ENCODE measurements at places on chromosomes 6 and 20.

GRCh38 chr6:137248702-137249101 lies 29.5 kb upstream of the IFNGR1 start:
- no peak for DNase-seq

DNA sequence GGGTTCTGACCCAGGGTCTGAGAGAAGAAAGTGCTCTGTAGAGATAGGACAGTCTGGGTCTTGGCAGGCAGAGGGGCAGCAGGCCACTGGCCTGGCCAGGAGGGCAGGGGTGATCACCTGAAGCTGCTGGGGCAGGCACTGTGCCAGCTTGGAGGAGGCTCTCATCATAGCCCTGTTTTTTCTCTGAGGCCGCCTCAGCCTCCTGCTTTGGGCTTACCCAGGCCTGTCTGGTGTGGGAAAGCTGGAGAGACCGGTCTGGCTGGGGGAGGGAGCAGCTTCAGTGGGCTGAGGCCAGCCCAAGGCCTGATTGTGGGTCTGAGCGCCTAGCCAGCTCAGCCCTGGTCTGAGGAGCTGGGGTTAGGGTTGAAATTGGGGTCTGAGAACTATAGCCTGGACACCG lies 3.9 kb downstream of the LPIN3 start:
- DNase-seq = no peak

DNA sequence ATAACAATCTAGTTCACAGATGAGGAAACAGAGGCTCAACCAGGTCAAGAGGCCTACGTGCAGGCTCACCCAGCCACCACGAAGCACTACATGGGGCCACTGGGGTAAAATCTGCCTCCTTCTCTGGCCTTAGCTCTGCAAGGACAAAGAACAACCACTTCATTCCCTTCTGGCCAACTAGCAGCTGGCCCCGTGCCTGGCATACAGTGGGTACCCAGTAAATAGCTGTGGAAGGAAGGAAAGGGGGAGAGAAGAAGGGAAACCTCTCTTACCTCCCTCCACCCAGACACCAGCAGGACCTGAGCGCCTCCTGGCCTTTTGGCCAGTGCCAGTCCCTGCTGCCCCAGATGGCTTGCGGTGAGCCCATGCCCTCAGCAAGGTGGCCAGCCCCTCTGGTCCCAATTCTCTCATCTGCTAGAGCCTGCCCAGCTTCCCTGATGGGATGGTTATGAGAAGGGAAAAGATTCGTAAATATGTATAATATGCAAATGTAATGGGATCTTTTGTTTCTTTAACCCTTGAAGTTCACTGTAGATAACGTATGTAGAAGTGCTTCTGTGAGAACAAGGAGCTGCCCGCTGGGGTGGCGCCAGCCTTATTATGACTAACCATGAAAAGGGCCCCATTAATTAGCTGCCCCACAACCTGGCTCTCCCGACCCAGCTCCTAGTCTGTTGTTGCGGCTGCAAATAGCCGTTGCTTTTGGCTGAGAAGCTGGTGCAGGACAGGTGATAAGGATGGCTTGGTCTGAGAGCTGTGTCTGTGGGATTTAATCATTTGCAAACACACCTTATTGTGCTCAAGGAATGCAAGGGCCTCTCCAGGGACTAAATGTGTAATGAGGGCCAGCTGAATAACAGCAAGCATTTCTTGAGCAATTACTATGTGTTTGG lies 62.0 kb downstream of the DLGAP4 start:
- no peak for DNase-seq

- no peak for DNase-seq
Measured at GRCh38 chr6:32046450-32047083, 8.4 kb downstream of the CYP21A2 start.

DNA sequence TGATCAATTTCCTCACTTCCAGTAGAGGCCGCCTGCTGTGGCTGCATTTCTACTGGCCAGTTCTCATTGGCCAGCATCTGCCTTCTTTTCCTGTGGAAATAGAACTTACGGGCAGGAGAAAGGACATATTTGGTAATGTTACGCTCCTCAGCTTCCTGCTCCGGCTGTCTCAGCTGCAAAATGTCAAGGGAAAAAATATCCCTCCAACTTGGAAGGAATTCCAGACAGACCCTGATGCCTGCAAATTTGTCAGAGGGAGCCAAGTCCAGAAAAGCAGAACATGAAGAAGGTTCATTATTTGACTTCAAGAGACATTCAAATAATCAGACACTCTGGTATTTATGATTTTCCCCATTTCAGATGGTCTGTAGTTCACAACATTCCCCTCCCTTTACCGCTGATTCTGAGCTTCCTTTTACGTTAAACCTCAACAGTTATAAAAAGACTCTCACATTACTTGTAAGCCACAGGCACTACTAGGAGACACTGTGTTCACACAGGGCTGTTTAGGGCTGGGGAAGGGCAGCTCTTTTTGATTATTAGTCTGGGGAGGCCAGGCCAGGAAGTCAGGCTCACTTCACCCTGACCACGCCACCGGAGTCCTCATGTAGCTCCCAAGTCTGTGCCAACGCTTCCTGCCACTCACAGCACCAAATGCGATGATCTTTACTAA lies 179.6 kb upstream of the CCN2 start:
- no peak for DNase-seq

GRCh38 chr6:158506601-158507000 lies 53.3 kb upstream of the TMEM181 start:
- DNase-seq = no peak

DNA sequence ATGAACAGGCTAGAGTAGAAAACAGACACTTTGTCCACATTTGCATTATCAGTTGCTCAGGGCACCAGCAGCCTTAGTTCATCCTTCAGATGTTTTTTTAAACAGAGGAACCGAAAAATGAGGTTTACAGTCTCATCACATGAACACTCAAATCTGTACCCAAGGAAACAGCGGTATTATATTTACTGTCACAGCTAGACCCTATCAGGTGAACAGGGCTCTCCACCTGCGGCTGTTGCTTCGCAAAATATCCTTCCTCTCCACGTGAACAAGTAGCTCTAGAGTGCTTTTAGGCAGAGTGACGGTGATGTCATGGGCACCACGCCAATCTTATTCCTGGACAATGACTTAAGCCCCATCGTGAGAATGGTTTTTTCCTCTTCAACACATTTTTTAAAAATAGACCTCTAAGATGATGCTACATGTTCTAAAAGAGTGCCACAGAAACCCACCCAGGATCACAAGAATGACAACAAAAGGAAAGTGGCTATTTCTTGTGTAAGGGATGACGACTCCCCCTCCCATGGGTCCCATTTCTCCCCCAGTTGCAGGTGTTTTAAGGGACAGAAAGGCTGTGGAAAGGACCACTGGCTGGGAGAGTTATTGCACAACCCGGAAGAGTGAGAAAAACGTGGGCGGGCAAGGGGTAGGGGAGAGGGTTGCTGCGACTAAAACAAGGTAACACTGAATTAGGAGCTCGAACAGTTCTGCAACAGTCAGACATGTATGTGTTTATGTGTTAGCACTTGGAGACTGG lies 77.7 kb downstream of the EFHC1 start:
- DNase-seq = no peak

- DNase-seq = no peak
Measured at GRCh38 chr6:51675922-51676275, 411.5 kb downstream of the PKHD1 start.

GRCh38 chr6:164695896-164696295 lies 613.5 kb downstream of the C6orf118 start:
- DNase-seq = no peak

GRCh38 chr6:12426121-12426520 lies 136.0 kb downstream of the EDN1 start:
- DNase-seq = no peak

DNA sequence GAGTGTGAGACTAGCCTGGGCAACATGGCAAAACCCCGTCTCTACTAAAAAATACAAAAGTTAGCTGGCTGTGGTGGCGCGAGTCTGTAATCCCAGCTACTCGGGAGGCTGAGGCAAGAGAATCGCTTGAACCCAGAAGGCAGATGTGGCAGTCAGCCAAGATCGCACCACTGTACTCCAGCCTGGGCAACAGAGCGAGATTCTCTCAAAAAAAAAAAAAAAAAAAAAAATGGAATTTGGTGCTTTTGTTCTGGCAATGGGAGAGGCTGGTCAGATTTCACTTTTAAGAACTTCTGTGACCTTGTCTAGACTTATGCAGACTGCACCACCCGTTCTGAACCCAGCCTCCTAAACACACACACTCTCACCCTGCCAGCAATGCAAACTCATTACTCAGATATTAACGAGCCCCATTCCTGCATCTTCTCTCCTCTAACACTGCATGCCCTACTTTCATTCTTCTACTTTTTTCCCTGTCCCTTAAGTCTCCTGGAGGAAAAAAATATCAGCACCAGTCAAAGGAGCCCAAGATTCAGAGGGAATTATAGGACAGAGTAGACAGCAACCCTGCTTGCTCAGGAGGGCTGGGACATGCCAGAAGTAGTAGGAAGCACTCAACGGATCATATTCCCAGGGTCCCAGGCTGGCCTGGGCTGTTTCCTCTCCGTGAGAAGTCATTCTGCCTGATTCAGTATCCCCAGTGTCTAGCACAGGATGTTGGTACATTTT lies 4.4 kb downstream of the MOCS1 start:
- DNase-seq = no peak

GRCh38 chr20:38722683-38723016 lies 1.6 kb upstream of the SLC32A1 start:
- no peak for DNase-seq

GRCh38 chr6:55198715-55199114 lies 24.4 kb downstream of the HCRTR2 start:
- DNase-seq = no peak

DNA sequence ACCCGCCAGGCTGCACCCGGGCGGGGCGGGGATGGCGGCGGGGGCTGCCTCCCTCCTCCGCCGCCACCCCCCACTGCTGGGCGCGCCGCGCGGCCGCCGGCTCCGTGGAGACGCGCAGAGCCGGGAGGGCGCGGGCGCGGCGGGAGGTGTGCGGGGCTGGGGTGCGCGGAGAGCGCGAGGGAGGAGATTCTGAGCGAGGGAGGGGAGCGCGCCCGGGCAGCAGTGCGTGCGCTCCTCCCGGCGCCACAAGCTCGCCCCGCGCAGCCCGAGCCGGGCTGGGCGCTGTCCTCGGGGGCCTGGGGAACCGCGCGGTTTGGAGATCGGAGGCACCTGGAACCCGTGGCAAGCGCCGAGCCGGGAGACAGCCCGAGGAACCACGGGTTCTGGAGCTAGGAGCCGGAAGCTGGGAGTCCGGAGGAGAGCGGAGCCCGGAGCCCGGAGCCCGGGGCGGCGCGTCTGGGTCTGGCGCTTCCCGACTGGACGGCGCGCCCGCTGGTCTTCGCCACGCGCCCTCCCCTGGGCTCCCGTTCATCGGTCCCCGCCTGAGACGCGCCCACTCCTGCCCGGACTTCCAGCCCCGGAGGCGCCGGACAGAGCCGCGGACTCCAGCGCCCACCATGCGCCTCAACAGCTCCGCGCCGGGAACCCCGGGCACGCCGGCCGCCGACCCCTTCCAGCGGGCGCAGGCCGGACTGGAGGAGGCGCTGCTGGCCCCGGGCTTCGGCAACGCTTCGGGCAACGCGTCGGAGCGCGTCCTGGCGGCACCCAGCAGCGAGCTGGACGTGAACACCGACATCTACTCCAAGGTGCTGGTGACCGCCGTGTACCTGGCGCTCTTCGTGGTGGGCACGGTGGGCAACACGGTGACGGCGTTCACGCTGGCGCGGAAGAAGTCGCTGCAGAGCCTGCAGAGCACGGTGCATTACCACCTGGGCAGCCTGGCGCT lies at the start of gene NTSR1:
NTSR1 (plus strand) TSS at position 246 of the 946 bp plus-strand sequence; CDS start at position 618, 372 bp downstream.
- DNase-seq = no peak

- DNase-seq = no peak
Measured at GRCh38 chr6:17269840-17270239, 11.3 kb upstream of the RBM24 start.

GRCh38 chr6:150865043-150865405 lies 478 bp upstream of the MTHFD1L start:
- no peak for DNase-seq

DNA sequence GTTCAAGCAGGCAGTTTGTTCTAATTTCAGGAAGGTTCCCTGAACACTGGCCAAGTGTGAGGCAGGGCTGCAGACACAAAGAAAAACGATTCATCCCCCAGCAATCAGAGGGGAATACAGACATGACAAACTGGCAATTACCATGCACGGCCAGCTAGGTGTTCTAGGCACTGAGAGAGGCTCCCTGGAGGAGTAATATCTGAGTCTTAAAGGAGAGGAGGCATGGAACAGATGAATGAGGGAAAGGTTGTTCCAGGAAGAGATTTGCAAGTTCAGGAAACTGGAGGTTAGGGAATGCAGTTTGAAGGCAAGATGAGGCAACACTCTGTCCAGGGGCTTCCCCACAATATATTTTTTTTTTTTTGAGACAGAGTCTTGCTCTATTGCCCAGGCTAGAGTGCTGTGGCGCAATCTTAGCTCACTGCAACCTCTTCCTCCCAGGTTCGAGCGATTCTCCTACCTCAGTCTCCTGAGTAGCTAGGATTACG lies 11.1 kb downstream of the RRAGD start:
- DNase-seq = no peak

DNA sequence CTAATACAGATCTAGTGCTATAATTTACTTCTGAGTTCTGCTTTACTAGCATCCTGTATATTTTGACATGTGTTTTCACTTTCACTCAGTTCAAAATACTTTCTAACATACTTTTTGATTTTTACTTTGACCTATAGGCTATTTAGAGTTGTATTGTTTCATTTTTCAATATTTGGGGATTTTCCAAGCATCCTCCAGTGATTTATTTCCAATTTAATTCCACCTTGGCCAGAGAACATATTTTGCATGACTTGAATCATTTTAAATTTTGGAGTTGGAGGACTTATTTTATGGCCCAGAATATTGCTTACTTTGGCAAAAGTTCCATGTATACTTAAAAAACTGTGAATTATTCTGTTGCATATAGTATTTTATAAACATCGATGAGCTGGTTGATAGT lies 1215.6 kb upstream of the MAP3K7 start:
- DNase-seq = no peak

DNA sequence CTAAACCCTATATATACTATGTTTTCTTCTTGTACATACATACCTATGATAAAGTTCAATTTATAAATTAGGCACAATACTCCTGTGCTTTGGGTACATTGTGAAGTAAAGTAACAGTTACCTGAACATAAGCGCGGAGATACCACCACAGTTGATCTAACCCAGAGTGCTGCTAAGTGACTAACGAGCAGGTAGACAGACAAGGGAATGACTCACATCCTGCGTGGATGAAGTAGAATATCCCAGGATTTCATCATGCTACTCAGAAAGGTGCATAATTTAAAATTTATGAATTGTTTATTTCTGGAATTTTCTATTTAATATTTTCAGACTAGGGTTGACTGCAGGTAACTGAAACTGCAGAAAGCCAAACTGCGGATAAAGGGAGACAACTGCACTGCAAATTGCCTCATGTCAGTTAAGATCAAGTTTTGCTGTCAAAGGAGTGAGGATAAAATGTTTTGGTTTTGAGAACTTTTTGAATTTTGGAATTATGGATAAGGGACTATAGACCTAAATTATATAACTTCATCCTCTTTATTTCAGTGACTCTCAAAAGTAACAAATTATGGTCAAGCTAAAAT lies 14.4 kb downstream of the MKKS start:
- no peak for DNase-seq

GRCh38 chr6:29737707-29738630 lies 14.7 kb downstream of the HLA-F start:
- DNase-seq = no peak

DNA sequence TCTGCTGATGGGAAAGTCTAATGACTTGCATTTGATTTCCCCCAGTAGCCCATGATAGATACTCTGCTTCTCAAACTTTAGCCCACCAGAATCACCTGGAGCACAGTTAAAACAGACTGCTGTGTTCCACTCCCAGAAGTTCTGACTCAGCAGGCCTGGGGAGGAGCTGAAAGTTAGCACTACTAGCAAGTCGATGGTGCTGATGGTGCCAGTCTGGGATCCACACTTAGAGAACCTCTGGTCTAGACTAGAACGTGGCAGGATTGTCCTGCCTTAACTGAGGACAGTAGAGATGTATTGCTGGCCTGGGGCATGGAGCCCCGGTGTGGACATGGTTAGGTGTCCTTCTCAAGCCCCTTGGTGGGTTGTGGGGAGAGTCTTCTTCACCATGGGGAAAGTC lies 8.7 kb downstream of the TOX2 start:
- no peak for DNase-seq

Data from stimulated activated CD8-positive, alpha-beta memory T cell treated with anti-CD3 and anti-CD28 coated beads, Interleukin-2, amount 100 ng/mL, for 1 hour (primary cell).